HTR-8/SVneo (cell line): ENCODE measurements at places on chromosomes 13 and 19.

DNA sequence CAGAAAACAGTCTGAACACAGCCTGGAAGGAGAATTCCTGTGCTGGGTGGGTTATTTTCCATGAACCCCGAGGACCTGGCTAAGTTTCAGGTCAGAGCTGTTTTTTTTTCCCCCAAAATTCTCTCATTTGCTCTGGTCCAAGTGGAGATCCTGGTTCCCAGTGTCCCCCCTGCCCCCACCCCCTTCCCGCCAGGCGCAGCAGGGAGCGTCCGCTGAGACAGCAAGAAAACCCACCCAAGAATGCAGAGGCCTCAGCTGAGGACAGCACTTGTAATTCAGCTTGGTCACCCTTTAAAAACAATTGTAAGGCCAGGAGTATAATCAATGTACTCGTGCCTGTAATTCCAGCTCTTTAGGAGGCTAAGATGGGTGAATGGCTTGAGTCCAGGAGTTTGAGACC, 11.4 kb upstream of the TSPAN16 start:
- no peak for DNase-seq

DNA sequence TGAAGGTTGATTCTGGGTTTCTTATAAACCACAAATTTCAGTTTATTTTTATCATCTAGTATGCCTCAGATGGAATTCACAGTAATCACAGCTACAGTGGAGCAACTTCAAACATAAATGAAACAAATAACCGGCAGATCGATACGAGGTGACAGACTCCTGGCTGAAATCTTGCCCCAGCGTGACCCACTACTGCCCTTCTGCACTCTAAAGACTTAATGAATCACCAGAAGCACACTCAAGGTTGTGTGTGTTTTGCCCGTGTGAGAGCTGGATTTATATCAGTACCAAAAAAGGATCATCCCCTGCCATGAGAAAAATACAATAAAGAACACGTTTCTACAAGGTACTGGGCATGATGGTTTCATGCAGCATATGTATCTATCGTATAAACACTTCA, 161.7 kb downstream of the KLF12 start:
- DNase-seq = no peak

GRCh38 chr13:44834404-44834803, 154.9 kb downstream of the NUFIP1 start:
- DNase-seq = no peak

DNA sequence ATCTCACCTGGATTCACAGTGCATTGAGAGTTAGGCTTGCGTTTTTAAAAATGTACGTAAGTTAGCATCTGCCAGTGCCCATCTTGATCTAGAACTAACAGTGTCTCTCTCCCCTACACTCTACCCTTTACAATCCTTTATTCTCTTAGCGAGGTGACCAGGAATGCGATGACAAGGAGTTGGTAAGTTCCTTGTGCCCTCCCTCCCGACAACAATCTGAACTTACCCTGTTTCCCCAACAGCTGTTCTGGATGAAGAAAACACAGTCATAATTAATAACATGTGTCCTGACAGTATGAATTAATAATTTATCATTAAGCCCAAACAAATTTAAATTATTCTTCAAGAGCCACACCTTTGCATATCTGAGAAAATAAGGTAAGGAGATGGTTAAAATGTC, 6.3 kb downstream of the TSHZ3 start:
- DNase-seq = no peak

GRCh38 chr13:34886121-34886875, 55.8 kb upstream of the NBEA start:
- no peak for DNase-seq

- no peak for DNase-seq
These were observed 21.0 kb downstream of the GRIK5 start for GRCh38 chr19:42048992-42049391.

DNA sequence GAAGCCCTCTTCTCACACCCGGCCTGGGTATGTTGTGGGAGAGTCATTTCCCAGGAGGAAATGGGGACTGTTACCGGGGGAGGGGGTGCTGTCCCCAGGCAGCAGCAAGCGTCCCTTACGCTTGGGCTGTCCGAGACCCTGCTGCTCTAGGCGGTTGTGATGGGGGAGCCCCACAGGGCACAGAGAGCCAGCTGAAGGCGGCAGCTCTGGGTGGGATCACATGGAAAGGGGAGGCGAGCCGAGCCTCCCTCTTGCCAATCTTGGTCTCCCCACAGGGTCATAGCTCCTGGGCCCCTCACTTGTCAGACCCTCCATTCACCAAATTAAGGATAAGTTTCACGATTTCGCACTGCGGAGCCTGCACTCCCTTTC, 22.0 kb downstream of the EPN1 start:
- no peak for DNase-seq

- no peak for DNase-seq
These were observed 10.5 kb upstream of the NTN5 start for GRCh38 chr19:48683349-48683748.
